CD4-positive, alpha-beta T cell treated with Interleukin-17A for 4 hours (primary cell): ENCODE measurements at places on chromosomes 11 and 22.
A peak's percentile ranks its signal among the peaks of the same experiment; 100 is the strongest.

- DNase-seq, result no peak
Measured at GRCh38 chr22:50039669-50040443, 18.2 kb downstream of the TTLL8 start.

DNA sequence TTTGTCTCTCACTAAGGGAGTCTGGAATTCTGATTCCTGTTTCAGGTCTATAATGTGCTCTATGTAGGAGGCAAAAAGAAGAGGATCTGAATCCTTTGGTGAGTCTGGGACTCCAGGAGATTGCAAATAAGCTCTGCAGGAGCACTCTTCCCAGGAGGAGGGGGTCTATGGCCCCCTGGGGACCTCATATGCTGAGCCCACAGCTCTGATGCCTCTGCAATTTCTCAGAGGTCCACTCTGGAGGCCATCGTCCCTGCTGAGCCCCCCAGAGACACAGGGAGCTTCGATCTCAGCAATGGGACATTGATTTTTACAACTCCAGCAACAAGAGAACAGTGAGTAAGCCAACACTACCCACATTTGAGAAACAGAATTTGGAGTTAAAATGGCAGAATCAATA lies 20.2 kb upstream of the NRGN start:
- DNase-seq, result no peak

DNA sequence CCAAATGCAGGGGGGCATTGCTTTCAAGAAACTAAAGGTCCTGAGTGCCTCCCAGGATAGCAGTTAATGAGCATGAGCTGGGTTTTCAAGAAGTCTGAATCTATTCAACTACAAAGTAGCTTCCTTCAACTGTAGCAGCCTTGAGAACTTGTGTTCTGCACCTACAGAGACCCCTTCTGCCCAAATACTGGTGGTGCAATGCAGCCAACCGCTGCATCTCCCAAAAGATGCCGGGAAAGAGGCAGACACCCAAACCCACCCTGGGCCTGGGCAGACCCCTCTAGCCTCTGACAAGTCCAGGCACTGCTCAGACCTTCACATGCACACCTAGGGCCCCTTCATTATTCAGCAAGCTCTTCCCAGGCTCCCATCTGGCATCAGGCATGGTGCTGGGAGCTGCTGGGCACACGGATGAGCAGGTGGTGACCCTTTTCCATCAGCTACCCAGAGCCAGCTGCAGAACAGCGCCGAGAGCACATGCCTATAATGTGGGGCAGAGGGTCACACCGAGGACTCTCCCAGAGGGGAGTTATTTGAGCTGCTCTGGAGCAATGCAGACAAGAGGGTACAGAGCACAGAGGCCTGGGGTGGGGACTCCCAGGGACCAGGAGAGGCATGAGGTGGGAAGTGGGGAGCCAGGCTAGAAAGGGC lies 44.9 kb upstream of the ETS1 start:
- peak; percentile 63 for DNase-seq

GRCh38 chr22:40819599-40820140 lies 524 bp upstream of the SLC25A17 start:
- no peak for DNase-seq

GRCh38 chr22:29113319-29113718 lies 40.5 kb downstream of the KREMEN1 start:
- DNase-seq, result no peak

DNA sequence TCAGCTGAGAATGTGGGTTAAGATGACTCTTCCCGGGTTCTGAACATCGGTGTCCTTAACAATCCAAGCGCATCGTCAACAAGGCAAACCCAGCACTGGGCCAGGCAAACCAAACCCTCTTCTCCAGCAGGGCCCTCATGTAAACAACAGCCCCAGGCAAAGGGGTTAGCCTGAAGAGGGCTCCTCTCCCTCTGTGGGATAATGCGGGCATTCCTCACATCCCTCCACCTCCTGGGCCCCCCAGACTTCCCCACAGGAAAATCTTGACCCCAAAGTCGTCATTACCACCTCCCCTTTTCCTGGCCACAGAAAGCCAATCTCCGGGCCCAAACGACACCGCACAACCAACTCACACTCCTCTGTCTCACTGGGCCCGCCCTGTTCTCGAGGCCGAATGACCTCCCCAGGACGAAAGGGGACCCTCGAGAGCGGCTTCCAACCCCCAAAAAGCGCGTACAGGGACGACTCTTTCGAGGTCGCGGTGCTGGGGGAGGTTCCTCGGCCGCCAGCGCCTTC lies 566 bp downstream of the DDB1 start:
- no peak for DNase-seq

- DNase-seq, result no peak
Measured at GRCh38 chr11:69686856-69687255, 11.7 kb upstream of the LTO1 start.

DNA sequence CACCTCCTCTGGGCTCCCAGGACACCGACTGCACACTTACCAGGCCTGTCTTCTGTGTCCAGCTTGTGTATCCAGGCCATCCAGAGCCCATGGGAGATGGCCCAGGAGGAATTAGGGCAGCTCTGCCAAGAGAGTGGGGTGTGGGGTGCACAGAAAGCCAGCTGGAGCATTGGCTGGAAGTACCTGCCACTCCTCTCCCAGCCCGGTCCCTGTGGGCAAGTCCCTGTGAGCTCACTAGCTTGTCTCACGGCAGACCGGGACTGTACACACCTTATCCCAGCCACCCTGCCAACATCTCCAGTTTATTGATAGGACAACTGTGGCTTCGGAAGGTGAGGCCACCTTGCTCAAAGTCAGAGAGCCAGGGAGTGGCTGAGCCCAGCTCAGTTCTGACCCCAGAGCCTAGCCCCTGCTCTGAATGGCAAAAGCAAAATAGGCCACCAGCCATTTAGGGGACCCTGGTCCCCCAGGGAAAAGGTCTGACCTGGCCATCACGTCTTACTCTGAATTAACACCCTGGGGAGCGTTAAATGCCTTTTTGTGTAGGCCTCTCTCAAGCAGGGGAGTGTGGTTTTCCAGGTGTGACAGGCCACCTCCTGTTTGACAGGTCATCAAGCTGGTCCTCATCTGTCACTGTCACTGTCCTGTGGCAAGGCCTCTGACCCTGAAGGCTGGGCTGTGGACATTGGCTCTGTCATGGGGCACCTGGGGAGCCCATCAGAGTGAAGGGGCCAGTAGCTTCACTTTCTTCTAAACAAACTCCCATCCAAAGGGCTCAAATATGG lies 15.1 kb downstream of the UQCR10 start:
- DNase-seq, result no peak

DNA sequence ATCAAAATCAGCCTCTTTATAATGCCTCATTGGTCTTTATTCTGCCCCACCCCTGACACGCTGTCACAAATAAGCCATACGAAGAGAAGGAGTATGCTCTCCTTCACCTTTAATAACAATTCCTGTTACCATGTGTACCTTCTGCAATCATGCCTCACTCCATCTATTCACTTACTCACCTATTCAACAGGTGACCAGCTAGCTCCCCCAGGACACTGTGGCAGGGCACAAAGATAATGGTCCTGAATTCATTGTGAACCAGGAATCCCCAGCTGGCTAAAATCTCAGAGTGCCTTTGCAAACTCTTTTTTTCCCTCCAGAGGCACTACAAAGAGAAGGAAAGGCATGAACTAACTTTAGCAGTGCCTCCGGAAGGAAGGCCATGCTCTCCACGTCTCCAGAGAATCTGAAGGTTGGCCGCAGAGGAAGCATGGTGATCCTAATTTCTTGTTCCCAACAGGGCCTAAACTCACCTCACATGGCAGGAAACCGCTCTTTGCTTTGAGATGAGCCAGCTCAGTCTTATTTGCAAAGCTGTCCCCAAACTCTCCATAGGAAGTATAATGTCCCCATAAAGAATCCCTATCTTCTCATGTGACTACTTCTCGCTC lies 590.3 kb downstream of the BUD13 start:
- DNase-seq, result no peak

- no peak for DNase-seq
Measured at GRCh38 chr11:129021295-129021694, 78.6 kb upstream of the TP53AIP1 start.

- DNase-seq, result no peak
Measured at GRCh38 chr11:61917334-61918109, at the start of gene RAB3IL1. Gene RAB3IL1, minus strand, starts transcription at chr11:61917566. Its CDS starts 199 bp downstream, at chr11:61917367.

- no peak for DNase-seq
Measured at GRCh38 chr11:240315-240714, 3.5 kb downstream of the PSMD13 start.

DNA sequence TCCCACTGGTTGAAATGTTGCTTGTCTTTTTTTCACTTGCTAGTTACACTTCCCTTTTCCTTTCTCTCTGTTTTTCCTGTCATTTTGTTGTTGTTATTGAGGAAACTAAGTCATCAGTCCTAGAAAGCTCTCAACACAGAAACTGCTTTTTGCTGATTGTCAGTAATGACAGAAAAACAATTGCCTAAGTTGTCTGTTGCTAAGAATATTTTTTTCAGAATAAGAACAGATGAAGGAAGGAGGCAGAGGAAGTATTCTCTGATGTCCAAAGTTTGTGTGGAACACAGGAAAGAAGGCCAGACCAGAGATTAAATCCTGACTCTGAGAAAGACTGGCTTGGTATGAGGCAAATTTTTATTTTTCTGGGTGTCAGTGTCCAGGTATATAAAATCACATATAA lies 163.3 kb downstream of the CASP12 start:
- no peak for DNase-seq

DNA sequence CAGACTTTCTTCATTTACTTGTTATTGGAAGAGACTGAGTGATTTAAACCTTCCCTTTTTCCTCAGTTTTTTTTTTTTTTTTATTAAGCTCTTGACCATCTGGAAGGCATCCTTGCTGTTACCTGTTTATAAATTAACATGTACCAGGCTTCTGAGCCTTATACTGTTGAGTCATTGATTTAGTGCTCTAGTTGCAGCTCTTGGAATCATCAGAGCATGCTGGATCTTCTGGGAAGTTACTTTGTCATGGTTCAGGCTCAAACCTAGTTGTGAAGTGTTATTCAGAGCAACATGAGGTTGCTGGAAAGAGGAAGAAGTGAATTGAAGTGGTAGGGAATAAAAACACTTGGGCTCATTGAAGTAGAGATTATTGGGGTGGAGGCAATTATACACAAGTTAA lies 6.3 kb downstream of the ZDHHC5 start:
- no peak for DNase-seq

- DNase-seq, result no peak
Measured at GRCh38 chr11:38796281-38796680, 2198.2 kb upstream of the RAG2 start.

GRCh38 chr11:30216534-30216933 lies 14.3 kb upstream of the FSHB start:
- DNase-seq, result no peak
